Nucleus accumbens (tissue), 56 donors: ENCODE measurements at places on chromosomes 2 and 18.

- DNase-seq = no peak
These were observed 2.4 kb downstream of the SMAD7 start for GRCh38 chr18:48948112-48949049.

GRCh38 chr18:3596637-3597384 is 146.8 kb downstream of the TGIF1 start:
- peak; percentile 44 for DNase-seq

DNA sequence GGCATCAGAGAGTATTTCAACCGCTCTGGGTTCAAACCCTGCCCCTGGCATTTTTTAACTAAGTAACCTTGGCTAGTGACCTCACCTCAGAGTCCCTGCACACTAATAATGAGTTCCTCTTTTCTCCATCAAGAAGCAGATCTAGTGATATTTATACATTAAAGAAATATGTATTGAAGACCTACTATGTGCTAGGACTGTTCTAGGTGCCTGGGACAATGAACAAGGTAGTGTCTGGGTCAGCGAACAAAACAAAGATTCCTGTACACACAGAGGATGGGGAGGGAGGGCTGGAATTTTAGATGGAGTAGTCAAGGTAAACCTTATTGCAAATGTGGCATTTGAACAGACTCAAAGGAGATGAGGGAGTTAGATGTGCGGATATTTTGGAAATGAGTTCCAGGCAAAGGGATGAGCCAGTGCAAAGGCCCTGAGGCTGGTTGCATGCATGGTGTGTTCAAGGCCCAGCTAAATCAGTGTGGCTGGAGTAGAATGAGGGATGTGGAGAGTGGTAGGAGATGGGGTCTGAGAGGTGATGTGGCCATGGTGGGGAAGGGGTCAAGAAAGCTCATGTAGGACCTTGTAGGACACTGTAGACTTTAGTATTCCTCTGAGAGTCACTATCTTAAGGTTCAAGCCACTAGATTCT is 57.6 kb upstream of the FZD7 start:
- no peak for DNase-seq

DNA sequence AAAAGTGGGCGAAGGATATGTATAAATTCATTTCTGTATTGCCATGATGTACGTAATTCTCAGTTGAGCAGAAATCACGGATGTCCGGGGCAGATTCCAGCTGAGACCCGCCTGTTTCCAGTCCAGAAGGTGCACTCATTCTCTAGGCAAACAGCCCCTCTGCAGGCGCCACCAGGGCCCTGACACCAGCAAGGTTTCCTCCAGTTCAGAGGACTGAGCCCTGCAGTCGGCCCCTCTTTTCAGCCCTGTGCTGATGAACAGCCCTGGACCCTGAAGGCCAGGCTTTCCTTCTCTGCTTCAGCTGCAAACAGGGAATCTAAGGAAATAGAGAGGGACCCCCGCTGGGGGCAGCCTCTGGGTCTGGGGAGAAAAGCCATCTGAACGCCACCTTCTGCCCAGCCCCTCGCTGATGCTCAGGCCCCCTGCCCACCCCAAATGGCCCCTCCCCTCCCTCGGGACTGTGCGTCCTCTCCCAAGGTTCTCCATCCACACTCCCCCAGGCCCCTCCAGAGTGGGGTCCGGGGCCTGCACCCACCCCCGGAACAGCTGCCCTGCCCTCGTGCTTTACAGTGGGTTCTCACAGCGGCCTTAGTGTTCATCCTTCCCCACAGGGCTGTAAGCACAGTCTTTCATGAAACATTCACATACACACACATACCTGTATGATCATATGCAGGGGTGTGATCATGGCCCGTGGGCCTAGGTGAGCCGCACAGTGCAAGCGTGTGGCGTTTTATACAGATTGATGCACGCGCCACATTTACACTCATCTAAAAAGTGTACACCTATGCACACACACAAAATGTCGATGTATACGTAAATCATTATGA is 12.1 kb downstream of the COPS9 start:
- DNase-seq = no peak

- no peak for DNase-seq
These were observed 194.6 kb upstream of the MEIS1 start for GRCh38 chr2:66240286-66240685.

DNA sequence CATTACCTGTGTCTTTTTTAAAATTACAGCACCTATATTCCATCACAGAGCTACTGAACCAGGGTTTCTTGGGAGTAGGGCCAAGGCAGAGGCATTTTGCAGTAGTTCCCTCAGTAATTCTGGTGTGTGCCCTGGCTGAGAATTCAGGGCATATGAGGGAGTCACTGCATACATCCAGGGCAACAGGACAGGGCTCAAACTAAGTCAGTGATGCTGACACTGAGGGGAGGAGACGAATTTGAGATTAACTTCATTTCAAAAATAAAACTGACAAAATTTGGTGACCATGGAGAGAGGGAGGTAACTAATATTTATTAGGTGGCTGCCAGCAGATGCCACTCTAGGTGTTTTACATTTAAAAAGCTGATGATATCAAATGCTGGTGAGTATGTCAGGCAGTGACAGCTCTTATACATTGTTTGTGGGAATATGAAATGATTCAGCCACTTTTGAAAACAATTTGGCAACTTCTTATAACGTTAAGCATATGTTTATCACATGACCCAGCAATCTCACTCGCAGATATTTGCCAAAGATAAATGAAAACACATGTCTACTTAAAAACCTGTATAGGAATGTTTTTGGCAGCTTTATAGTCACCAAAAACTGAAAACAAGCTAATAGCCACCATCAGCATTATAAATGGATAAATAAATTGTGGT is 20.3 kb downstream of the STRADB start:
- DNase-seq = no peak

GRCh38 chr18:11909061-11909455 is 941 bp upstream of the MPPE1 start:
- DNase-seq = no peak

- no peak for DNase-seq
These were observed 497.7 kb upstream of the LRATD1 start for GRCh38 chr2:14134771-14135170.
